Mesothelial cell of epicardium (in vitro differentiated cells): ENCODE measurements at places on chromosomes 4 and X.

DNA sequence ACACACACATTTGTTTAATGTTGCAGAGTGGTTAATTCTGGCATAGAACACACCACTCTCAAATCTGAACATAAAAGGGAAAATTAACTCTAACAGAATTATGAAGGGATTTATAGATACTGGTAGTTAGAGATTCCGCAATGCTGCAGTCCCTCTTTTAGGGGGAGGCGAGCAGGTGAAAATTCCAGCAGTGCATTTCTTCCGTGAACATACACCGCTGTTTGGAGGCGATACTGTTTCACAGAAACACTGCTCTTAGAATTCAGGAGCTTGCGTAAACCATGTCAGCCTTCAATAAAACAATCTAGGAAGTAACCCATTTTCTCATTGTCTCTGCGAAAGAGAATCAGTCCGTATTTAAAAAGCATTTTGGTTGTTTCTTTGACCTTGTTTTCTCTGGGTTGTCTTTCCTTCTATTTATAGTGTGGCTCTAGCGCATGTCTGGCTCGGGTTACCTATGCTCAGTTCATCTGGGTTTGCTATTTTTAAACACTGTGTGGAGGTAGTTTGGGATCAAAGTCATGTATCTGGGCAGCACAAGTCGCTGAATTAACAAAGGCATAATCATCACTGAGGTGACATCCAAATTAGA is 90.4 kb downstream of the GPAT3 start:
- no peak for DNase-seq

DNA sequence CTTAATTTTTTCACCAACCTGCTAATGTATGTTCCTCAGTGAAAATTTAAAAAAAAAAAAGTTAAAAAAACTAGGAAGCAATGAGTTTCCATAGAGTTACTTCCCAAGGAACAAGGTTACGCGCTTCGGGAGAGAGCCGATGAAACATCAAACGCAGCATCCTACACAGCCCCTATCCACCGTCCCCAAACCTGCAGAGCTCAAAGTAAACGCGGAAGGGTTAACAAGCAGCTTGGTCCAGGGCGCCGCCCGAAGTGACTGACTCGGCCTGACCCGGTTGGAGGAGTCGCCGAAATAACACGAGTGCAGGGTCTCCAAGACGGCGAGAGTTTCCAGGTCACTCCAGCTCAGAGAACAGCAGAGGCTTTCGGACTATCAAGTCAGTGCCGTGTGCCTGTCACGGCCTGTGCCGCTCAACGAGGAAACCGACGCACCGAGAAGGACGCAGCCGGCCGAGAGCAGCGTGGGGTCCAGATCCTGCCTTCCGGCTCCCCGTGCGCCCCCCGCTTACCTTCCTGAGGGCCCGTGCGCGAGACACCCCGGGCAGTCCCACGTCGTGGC is 512 bp downstream of the NOP14 start:
- no peak for DNase-seq

- DNase-seq: no peak
Observed at GRCh38 chr4:16302648-16303047, 76.4 kb upstream of the TAPT1 start.

GRCh38 chrX:19566359-19567222 is 51.3 kb upstream of the MAP3K15 start:
- DNase-seq: no peak

DNA sequence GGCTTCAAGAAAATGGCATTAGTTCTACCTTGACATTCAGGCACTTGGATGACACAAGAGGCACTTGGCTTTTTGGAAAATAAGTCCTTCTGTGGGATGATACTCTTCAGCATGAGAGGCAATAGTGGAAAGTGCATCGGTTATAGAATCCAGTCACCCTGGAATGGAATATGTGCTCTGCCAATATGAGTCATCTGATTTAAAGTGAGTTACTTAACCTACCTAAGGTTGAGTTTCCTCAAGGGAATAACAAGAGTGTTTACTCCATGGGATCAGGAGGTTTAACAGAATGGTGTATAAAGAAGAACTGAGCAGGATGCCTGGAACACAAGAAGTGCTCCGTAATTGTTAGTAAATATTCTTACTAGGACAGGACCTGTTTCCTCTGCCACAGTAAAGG is 10.7 kb downstream of the SLC39A8 start:
- no peak for DNase-seq

- no peak for DNase-seq
Observed at GRCh38 chr4:79676705-79677104, 268.7 kb upstream of the GK2 start.

DNA sequence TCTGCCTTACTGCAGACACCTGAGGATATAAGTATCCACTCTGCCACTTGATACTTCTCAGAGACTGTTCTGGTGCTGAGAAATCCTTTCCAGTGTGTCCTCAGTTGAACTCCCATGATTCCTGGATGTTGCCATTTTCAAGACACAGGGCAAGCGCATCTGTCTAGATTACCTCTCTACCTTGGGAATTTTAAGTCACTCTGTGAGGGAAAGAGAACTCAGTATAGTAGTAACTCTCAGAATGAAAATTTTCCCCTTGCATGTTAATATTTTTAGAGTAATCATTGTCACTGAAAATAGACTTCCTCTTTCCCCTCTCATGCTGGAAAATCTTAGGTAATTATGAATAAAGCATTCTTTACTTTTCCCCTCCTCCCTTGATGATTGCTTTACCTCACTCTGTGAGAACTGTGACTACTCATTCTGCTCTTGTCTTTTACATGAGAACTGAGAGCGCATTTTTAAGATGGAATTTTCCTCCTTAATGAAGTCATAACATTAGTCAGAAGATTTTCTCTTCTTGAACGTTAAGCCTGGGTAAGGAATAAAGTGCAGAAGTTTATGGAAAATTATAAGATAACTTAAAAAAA is 45.0 kb downstream of the TET2 start:
- no peak for DNase-seq

GRCh38 chr4:81594490-81595159 is 122.9 kb upstream of the RASGEF1B start:
- no peak for DNase-seq

DNA sequence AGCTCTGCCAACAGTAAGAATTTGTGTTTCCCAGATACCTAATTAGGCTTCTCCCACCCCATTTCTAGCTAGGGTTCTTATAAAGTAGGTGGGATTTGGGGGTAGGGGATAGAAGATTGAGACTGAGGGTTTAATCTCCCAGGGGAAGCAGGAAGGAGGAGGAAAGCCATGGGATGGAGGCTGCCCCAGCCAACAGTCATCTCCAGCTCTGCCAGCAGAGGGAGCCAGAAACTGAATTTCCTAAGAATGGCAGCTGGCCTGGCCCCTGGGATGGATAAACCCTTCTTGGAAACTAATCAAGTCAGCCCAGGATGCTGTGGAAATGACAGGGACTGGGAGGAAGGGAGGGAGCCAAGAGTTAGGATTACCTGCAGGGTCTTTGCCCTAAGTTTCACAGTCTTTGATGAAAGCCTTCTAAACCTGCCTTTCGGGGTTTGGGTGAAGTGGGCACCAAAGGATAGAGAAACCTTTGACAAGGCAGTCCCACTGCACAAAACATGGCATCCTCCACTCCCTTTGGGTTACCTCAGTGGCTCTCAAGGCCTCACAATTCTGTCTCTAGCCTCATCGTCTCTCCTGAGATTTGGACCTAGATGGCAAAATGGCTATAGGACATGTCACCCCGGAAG is 6.7 kb upstream of the ERCC6L start:
- peak; percentile 45 for DNase-seq

- no peak for DNase-seq
Observed at GRCh38 chr4:107497054-107497453, 223.0 kb downstream of the PAPSS1 start.
